ENCODE measurements at places on chromosomes 16 and 17.

DNA sequence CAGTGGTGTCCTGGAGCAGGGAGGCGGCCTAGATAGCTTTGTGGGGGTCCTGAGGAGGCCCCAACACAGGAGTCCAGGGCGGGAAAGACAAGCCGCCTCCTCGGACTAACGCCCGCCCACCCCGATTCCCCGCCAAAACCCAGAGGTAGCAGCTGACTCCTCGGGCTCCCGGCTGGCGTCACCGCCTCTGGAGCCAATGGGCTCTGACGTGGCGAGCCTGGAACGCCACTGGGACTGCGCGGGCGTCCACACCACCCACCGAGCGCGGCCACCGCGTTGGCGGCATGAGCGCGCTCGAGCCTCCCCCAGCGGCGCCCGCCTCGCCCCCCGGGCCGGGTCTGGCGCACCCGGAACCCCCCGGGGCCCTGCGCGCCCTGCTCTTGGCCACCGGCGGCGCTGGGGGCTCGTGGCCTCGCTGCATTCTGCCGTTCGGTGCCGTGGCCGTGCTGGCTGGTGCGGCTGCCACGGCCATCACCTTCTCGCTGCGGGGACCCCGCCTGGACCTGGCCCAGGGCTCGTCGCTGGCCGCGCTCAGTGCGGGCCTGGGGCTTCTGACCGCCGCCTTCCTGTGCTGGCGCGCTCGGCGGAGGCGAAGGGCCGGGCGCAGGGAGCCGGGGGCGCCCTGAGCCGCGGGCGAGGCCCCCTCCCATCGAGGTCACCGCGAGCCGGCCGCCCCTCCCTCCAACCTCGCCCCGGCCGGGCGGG lies 3.4 kb upstream of the NTN3 start:
- no peak for DNase-seq

DNA sequence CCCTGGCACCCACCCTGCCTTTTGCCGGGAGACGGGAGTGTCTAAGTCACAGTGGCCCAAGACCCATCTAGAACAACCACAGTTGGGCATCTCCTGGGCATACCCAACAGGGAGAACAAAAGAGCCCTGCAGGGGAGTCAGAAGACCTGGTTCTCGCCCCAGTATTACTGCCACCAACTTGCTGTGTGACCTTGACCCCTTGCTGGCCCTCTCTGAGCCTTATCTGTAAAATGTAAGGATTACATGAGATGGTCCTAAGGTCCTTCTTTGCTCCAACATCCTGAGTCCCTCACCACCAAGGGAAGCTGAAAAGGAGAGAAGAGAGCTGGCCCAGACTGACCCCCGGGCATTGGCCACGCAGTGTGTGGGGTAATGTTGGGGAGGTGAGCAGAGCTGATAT lies 119.0 kb downstream of the CCT6B start:
- DNase-seq: no peak

- DNase-seq: no peak
Observed at GRCh38 chr17:71164561-71164960, 956.3 kb upstream of the SOX9 start.

GRCh38 chr17:37650419-37651003 lies 7.3 kb upstream of the DDX52 start:
- peak; percentile 1 for DNase-seq

GRCh38 chr16:81593481-81593880 lies 148.9 kb downstream of the CMIP start:
- DNase-seq: no peak

DNA sequence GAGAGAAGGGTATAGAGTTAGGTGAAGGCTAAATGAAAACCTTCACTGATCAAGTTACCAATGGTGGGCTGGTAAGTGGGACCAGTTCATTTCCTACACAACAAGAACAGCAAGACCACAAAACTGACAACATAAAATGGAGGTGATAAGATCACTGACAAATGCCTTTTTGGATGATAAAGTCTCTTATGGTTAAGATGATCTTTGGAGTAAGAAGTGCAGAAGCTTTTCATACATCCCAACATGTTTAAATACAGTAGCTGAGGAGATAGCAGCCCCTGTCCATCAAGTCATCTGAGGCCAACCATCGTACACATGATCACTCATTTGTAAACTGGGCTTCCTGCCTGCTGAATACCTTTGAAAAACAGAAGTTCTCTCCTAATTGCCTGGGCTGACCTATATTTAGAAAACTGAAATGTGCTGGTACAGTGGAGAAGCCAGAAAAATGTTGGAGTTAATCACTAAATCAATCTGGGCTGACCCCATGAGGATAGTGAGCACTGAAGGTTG lies 259.0 kb upstream of the ZFHX3 start:
- no peak for DNase-seq

GRCh38 chr16:11583889-11584565 lies 2.7 kb downstream of the LITAF start:
- DNase-seq: peak; percentile 9

DNA sequence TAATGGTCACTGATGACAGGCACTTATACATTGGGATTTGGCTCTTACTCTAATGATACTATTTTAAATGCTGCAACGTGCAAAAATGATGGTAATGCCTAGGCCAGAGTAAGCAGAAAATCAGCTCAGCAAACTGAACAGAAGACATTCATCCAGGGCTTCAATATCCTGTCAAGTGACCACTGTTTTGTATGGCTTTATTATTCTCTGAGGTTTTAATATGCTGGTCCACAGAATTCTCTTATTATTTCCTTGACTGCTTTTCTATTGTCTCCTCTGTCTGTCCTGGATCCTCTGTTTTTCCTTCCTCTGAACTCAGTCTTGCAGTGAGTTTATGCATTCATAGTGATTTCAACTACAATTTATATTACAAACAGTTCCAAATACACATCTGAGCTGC lies 90.8 kb upstream of the PMFBP1 start:
- no peak for DNase-seq

DNA sequence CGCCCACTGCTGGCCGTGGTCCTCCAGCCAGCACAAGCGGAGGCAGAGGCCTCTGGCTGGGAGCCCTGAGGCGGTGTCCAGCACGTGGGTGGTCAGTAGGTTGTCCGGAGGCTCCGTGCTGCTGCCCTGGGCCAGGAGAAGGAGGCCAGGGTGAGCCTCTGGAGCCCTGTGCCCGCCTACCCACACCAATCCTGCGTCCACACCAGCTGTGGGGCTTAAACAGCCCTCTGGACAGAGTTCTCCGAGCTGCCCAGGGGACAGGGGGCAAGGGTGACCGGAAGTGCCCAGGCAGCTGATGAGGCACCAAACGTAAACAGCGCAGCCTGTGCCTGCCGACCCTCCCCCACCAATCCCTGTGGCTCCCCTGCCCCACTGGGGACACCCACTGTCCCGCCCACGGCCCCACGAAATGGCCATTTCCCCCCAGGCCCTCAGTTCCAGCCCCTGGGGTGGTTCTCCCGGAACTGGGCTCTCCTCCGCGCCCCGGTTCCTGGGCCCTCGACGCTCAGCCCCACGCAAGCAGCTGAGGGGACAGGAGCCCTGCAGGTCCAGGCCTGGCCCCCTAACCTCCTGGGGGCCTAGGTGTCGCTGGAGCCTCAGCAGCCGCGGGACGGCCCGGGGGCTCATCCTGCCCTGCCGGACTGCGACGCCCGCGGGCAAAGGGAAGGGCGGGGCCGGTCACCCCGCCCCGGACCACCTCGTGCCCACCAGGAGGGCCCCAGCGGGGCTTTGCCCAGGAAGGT lies 27.9 kb upstream of the DBNDD1 start:
- DNase-seq: peak; percentile 18

GRCh38 chr16:85840801-85841200 lies 41.3 kb downstream of the COX4I1 start:
- DNase-seq: no peak

DNA sequence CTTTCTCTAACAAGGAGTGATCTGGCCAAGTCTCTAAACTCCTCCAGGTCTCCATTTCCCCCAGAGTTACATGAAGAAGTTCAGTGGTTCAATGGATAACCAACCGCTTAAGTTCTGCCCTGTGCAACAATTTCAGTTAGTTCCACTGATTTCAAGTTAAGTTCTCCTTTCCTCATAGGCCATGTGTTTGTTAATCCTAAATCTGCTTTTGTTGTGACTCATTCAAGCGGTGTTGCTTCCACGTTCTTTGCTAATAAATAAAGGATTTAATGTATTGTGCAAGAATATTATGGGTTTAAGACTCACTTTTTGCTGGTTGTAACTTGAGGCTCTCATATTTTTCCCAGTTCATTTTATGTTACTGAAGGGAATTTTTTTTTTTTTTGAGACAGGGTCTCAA lies 36.3 kb downstream of the GNA13 start:
- DNase-seq: no peak

DNA sequence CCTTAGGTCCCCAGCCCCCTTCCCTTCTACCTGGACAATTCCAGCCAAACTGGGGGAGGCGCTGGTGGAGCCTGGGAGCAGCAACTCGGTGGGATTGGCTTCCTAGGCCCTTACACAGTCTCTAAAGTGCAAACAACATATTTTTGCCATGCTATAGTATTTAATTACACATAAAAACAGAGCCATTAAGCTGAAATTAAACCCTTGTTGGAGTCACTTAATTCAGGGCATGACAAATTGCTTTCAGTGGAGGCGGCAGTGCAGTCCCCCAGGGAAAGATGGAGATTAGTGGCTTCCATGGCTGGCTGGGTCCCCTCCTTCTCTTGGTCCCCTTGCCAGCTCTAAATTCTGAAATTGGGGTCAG lies 17.3 kb downstream of the IGFBP4 start:
- DNase-seq: no peak

GRCh38 chr16:35431829-35432663 lies 1972.6 kb downstream of the TP53TG3F start:
- no peak for DNase-seq

- no peak for DNase-seq
Observed at GRCh38 chr17:81341516-81342268, 46.6 kb upstream of the SLC38A10 start.

DNA sequence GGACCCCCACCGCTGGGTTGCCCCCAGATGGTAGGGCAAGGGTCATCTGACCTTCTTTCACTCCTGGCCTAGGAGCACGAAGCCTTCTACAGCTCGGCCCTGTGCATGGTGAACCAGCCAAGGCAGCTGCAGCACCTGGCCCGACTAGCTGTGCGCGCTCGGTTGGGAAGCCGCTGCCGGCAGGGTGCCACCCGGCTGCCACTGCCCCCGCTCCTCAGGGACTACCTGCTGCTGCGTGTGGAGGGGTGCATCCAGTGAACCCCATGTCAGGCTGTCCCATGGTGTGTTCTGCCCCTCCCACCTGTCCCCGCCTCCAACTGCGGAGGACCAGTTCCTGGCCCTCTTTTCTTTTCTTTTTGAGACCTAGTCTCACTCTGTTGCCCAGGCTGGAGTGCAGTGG lies 7.6 kb downstream of the ASB16 start:
- DNase-seq: no peak

DNA sequence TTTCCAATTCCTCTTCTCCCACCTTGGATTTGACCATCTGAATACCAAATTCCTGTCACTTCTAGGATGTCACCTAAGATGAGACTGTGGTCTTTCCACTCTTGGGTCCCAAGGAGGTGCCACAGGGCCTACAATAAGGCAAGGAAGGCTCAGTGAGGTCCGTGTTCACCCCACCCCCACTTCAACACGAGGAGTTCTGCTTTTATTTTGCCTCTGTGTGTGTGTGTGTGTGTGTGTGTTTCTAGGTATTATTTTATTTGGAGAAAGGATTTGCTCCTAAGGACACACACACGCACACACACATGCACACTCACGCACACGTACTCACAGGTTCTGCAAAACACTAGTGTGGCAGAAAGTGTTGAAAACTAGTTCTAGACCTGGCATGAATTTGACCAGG lies 24.5 kb upstream of the PHOSPHO1 start:
- DNase-seq: no peak

DNA sequence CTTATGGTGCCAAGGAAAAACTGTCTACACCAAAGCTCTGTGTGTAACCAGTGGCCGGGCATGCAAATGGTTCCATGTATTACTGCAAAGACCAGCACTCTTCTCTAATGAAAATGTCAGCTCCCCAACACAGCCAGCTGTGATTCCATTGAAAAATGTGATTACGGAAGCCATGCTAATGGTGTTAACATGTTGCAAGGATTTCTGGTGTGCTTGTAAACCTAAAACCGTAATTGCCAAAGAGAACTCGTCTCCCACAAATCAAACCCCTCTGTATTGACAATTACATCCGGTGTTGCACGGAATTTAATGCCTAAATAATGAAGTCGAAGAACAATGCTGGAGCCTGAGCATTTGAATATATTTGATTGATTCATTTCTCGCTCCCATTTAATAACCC lies 351.7 kb downstream of the NPIPA8 start:
- DNase-seq: no peak

- DNase-seq: no peak
Observed at GRCh38 chr16:6926762-6927161, 405.9 kb upstream of the RBFOX1 start.

DNA sequence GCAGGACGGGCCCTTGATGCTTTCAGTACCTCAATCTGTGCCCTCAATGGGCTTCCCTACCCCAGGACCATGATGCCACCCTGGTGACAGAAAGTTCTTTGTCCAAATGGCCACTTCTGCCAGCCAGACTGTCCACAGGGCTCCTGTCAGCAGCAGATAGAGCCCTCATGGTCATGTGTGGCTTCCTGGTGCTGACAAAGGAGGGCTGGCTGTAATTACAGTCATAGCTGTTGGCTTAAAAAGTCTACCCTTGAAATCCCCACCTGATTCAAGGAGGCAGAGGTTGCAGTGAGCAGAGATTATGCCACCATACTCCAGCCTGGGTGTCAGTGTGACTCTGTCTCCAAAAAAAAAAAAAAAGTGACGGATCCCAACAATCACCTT lies 3.3 kb downstream of the TRPV2 start:
- DNase-seq: no peak

Measured in C1 segment of cervical spinal cord (tissue), 14 donors.